Stimulated activated CD4-positive, alpha-beta T cell treated with anti-CD3 and anti-CD28 coated beads, Interleukin-15, amount 100 ng/mL, for 1 hour (primary cell): ENCODE measurements at places on chromosomes 2 and 18.

DNA sequence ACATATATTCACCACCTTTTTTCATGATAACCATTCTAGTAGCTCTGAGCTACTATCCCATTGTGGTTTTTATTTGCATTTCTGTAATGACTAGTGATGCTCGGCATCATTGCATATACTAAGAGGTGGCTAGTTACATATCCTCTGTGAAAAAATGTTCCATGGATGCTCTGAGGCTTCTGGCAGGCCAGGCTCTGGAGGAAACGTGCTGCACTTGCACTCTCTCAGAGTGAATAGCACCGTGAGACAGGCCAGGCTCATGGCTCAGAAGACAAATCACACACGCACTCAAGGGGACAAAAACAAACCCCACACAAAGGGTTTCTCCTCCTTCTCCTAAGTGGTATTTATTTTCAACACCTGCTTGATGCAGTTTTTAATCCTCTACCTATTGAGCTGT is 1085.3 kb upstream of the CNTNAP5 start:
- DNase-seq = no peak

- DNase-seq = no peak
Observed at GRCh38 chr2:228063558-228063957, 117.9 kb downstream of the SPHKAP start.

DNA sequence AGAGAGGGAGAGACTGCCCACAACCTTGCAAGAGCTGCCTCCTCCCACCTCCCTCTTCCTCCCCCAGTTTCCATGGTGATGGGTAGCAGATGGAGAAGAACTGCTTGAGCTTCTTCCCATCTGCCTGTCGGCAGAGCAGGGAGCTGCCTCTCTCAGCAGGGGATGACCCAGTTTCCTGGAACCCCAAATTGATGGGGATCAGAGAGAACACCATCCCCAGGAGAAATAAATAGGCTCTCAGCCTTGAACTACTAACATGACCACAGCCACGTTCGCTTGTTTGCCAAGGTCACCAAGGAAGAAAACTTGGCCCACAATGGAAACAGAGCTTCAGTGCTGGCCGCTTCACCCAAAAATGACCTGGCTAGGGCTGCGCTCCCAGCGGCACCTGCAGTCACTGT is 82.2 kb downstream of the ADD2 start:
- no peak for DNase-seq

DNA sequence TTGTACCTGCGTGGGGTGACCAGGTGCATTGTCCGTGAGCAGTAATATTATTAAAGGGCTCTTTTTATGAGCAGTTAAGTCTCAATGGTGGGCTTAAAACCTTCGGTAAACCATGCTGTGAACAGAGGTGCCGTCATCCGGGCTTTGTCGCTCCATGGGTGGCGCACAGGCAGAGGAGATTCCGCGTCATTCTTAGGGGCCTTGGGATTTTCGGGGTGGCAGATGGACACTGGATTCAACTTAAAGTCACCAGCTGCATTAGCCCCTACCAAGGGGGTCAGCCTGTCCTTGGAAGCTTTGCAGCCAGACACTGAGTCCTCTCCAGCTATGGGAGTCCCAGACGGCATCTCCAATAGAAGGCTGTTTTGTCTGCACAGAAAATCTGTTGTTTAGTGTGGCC is 107.7 kb downstream of the NFATC1 start:
- DNase-seq = no peak

GRCh38 chr2:197358931-197359330 is 48.4 kb upstream of the ANKRD44 start:
- DNase-seq = no peak

- DNase-seq = no peak
Observed at GRCh38 chr18:46419391-46420141, 237.5 kb downstream of the LOXHD1 start.
